ENCODE measurements at places on chromosomes 16 and 17.

- DNase-seq: no peak
Observed at GRCh38 chr17:46942441-46943217, 19.7 kb downstream of the GOSR2 start.

DNA sequence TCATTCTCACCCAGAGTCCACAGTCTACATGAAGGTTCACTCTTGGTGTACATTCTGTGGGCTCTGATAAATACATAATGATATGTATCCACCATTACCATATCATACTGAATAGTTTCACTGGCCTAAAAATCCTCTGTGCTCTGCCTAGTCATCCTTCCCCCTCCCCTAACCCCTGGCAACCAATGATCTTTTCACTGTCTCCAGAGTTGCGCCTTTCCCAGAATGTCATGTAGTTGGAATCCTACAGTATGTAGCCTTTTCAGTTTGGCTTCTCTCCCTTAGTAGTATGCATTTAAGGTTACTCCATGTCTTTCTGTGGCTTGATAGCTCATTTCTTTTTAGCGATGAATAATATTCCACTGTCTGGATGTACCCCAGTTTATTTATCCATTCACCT, 101.3 kb downstream of the NOG start:
- DNase-seq: no peak

- DNase-seq: no peak
Observed at GRCh38 chr16:50499254-50499653, 48.9 kb upstream of the NKD1 start.

DNA sequence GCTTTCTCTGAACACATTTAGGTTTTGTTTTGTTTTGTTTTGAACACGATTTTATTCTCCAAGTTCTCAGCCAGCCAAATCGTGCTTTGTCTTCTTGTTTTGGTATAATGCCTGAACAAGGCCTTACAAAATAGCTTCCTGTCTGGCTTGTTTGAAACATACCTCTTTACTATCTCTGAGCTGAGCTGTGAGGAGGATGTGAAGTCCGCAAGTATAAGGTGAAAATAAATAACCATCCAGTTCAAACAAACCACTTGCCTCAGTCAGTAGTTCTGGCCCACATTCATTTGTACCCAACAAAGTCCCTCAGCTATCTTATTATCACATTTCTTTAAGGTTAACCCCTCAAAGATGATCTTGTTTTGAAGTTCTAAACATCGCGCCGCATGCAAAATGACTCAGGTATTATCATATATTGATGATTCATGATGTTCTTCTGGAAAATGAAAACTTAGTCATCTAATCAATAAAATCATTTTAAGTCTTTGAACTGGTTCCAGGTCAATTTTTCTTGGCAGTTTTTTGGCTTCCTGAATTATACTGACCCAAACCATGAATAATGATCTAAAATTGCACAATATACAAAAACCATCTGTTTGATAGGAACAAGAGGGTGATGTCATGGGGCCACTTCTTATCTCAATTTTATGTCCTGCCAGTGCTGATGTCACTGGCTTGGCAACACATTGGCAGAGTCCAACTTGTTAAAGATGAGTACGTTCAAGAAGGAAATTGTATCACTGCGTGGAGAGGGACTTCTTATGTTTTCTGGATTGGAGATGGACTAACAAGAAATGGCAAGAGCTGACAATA, 694.3 kb downstream of the KCNJ2 start:
- no peak for DNase-seq

GRCh38 chr17:73943416-73944110, 259.9 kb upstream of the RPL38 start:
- DNase-seq: no peak

DNA sequence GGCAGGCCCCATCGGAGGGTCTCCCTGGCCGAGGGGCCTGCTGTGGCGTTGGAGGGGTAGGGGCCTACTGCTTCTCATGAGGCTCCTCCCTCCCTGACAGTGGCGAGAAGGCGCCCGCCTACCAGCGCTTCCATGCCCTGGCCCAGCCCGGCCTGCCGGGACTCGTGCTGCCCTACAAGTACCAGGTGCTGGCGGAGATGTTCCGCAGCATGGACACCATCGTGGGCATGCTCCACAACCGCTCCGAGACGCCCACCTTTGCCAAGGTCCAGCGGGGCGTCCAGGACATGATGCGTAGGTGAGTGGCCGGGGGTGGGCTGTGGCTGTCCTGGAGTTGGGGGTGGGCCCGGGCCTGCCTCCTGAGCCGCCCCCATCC, 1.7 kb downstream of the CDT1 start:
- no peak for DNase-seq

GRCh38 chr16:31395647-31396046, 2.5 kb downstream of the ITGAD start:
- DNase-seq: no peak

DNA sequence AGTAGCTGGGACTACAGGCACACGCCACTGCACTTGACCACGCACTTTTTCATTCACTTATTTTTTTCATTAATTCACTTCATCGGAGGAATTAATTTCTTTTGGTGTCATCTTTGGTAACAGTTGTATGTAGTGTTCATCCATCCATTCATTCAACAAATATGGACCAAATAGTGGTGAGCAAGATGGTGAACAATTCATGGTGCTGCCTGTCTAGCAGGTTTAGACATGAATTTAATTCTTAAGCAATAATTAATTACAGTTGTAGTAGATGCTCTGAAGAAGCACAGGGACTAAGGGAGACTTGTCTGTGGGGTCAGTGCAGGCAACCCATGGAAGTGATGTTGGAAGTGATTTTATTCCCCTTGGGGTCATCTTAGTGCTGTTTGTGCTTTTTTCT, 22.4 kb downstream of the GDE1 start:
- DNase-seq: no peak

All from stimulated activated CD8-positive, alpha-beta memory T cell treated with anti-CD3 and anti-CD28 coated beads, Interleukin-15, amount 100 ng/mL, for 1 hour (primary cell).